Activated T-cell treated with anti-CD3 and anti-CD28 coated beads, Interleukin-2, amount 50 U/mL, for 72 hours (primary cell): ENCODE measurements at places on chromosomes 1 and 21. TPM values are rescaled to one million over a fixed set of nuclear protein-coding genes. Genes with fewer than 3 reads are reported as not detected.

GRCh38 chr1:212701910-212702309 is 2.3 kb upstream of the BATF3 start:
- DNase-seq: no peak
- peak overlapping the region; percentile 78 for H3K27ac ChIP-seq
- H3K36me3 ChIP-seq: peaks cover 9% of the 10 kb centered on the region

- no peaks in the 10 kb centered on the region for H3K36me3 ChIP-seq
- no peaks in the 10 kb centered on the region for H3K27me3 ChIP-seq
- no peak for DNase-seq
- no peak overlapping the region for H3K4me3 ChIP-seq
- H3K27ac ChIP-seq: no peak overlapping the region
- H3K4me1 ChIP-seq: no peaks in the 10 kb centered on the region
Observed at GRCh38 chr21:25243808-25244207, 363.5 kb downstream of the MRPL39 start.

- H3K4me1 ChIP-seq: peaks cover 47% of the 10 kb centered on the region
- H3K4me3 ChIP-seq: peak overlapping the region; percentile 66
- no peaks in the 10 kb centered on the region for H3K27me3 ChIP-seq
- H3K36me3 ChIP-seq: peaks cover 27% of the 10 kb centered on the region
Observed at GRCh38 chr1:10168912-10169514, 41.4 kb upstream of the KIF1B start.

- H3K4me1 ChIP-seq: peaks cover 27% of the 10 kb centered on the region
- no peak overlapping the region for H3K4me3 ChIP-seq
- no peak for DNase-seq
- no peaks in the 10 kb centered on the region for H3K36me3 ChIP-seq
- H3K27ac ChIP-seq: no peak overlapping the region
Observed at GRCh38 chr21:31374395-31374794, 30.3 kb upstream of the TIAM1 start.

GRCh38 chr21:26409735-26410134 is 163.4 kb downstream of the CYYR1 start:
- H3K4me1 ChIP-seq: peaks cover 9% of the 10 kb centered on the region
- DNase-seq: no peak
- H3K27ac ChIP-seq: no peak overlapping the region
- no peaks in the 10 kb centered on the region for H3K27me3 ChIP-seq
- no peaks in the 10 kb centered on the region for H3K36me3 ChIP-seq

- peak overlapping the region; percentile 52 for H3K4me3 ChIP-seq
- no peak overlapping the region for H3K27ac ChIP-seq
- no peaks in the 10 kb centered on the region for H3K36me3 ChIP-seq
- H3K27me3 ChIP-seq: peaks cover 74% of the 10 kb centered on the region
- DNase-seq: no peak
Observed at GRCh38 chr1:170660871-170661645, 2.9 kb upstream of the PRRX1 start.

TTC3 gene
- total RNA-seq: 62.4 TPM
